ENCODE measurements at places on chromosomes 12 and 14. TPM values are rescaled to one million over a fixed set of nuclear protein-coding genes. Genes with fewer than 3 reads are reported as not detected.

TSHR gene
- not detected for total RNA-seq

SLC38A2 gene
- total RNA-seq: 586 TPM

DAO gene
- not detected for total RNA-seq

PPM1H gene
- total RNA-seq: 3.9 TPM

Data from regular cardiac myocyte (primary cell).